ENCODE measurements at places on chromosomes 4 and X.

GRCh38 chrX:39826813-39827543 is 270.8 kb downstream of the BCOR start:
- no peak overlapping the region for H3K4me3 ChIP-seq
- H3K27me3 ChIP-seq: no peaks in the 10 kb centered on the region
- no peak for DNase-seq
- H3K27ac ChIP-seq: no peak overlapping the region

- no peaks in the 10 kb centered on the region for H3K27me3 ChIP-seq
- H3K36me3 ChIP-seq: no peaks in the 10 kb centered on the region
- DNase-seq: no peak
Measured at GRCh38 chrX:9184211-9184610, 150.3 kb upstream of the FAM9B start.

- no peaks in the 10 kb centered on the region for H3K4me1 ChIP-seq
- H3K27me3 ChIP-seq: no peaks in the 10 kb centered on the region
- H3K36me3 ChIP-seq: no peaks in the 10 kb centered on the region
- no peak overlapping the region for H3K27ac ChIP-seq
- H3K4me3 ChIP-seq: no peak overlapping the region
Measured at GRCh38 chr4:120915336-120915735, 7.2 kb downstream of the PRDM5 start.

DNA sequence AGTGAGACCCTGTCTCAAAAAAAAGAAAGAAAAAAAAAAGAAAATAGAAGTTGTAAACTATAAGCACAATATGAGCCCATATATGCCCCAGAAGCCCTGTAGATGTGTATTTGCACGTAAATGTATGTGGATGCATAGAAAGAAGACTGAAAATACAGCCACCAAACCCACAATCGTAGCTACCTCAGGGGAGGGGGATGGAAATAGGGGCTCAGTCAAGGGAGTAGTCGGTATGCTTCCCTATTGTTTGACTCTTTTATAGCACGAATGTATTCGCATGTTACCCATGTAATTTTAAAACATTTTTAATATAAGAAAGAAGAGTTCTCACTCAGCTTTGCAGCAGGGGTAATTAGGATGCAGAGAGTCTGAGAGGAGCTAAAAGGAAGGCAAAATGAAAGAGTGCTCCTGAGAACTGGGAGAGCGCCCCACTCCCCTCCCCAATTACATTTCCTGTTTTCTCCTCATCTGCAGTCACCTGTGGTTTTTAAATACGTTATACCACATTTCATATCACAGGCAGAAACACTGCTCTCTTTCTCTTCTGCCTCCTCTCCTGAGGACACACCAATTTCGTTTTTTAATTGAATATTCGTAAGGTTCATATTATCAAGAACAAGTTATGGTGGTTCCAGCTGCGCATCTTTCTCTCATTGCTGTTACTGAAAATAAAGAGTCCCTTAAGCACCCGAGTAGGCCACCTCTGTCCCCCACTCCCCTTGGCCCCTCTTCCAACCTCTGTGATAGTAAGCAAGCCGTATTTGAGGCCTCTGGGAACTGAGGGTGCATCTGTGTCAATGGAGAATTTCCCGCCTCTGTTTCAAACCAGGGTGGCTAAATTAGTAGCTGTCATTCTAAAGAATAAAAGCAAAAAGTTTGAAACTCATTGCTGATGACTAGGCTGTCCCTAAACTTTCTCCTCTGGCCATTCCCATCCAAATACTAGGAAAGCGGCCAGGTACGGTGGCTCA is 10.7 kb downstream of the SEPTIN6 start:
- DNase-seq: no peak
- H3K4me3 ChIP-seq: no peak overlapping the region
- H3K27ac ChIP-seq: no peak overlapping the region
- H3K36me3 ChIP-seq: no peaks in the 10 kb centered on the region
- no peaks in the 10 kb centered on the region for H3K4me1 ChIP-seq

GRCh38 chrX:20693078-20693477 is 426.4 kb upstream of the RPS6KA3 start:
- H3K4me3 ChIP-seq: no peak overlapping the region
- no peak overlapping the region for H3K27ac ChIP-seq
- no peaks in the 10 kb centered on the region for H3K27me3 ChIP-seq
- no peaks in the 10 kb centered on the region for H3K4me1 ChIP-seq

DNA sequence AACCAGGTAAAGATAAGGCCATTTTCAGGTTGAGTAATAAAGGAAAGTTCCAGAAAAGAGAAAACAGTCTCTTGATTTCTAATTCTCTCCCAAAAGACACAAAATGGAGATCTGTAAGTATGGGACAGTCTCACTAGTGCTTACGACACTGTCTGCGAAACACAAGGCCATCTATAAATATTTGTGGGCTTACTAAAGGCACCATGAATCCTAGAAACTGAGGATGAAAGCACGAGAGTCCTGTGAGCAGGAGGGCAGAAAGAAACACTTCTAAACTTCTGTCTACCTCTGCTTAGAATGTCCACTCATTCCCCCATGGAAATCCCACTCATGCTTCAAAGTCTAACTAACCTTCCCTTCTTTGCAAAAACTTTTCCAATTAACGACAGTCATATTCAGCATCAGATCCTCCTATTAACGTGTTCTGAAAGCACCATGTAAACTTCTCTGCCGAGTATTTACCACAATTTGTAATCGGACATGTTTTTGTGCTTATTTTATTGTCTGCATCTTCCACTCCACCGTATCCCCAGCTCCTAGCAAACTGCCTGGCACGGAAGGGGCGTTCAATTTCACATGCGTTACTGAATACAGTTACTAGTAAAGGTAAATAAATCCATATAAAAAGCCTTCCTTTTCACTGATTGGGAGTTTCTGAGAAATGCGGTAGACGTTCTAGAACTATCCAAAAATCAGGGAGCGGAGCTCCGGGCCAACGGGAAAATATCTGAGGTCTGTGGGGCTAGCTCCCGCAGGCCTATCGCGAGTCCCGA is 665 bp downstream of the PSMD10 start:
- peak overlapping the region; percentile 58 for H3K27ac ChIP-seq
- no peaks in the 10 kb centered on the region for H3K27me3 ChIP-seq
- DNase-seq: no peak
- peak overlapping the region; percentile 60 for H3K4me3 ChIP-seq
- H3K4me1 ChIP-seq: no peaks in the 10 kb centered on the region
- H3K36me3 ChIP-seq: peaks cover 28% of the 10 kb centered on the region

DNA sequence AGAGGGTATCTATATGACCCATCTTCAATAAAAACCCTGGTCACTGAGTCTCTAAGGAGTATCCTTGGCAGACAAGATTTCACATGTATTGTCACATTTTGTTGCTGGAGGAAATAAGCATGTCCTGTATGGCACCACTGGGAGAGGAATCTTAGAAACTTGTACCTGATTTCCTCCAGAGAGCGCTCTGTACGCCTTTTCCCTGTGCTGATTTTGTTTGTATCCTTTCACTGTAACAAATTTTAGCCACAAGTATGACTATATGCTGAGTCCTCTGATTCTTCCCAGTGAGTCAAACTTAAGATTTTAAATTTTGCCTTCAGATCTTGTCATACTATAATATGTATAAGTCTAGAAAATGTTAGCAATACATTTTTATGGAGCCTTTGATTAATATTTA is 102.8 kb downstream of the ITIH6 start:
- no peaks in the 10 kb centered on the region for H3K4me1 ChIP-seq
- no peaks in the 10 kb centered on the region for H3K36me3 ChIP-seq
- H3K27ac ChIP-seq: no peak overlapping the region

DNA sequence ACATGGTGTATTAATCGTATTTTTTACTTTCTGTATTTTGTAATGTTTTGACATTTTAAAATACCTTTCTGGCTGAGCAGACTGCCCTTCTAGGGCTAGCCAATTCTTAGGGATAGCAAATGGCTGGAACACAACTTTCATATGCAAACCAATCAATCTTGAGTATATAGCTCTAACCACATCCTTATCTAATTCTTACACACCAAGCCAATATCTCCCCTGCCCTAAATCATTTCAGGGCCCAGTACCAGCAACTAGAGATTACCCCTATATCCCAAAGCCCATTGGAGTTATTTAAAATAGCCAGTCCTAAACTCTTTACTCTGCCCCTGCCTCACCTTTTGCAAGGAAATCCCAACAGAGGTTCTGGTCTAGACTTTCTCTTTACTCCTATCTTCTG is 58.3 kb downstream of the INTS12 start:
- no peak overlapping the region for H3K27ac ChIP-seq
- H3K27me3 ChIP-seq: no peaks in the 10 kb centered on the region
- H3K4me1 ChIP-seq: no peaks in the 10 kb centered on the region

GRCh38 chr4:83356899-83357661 is 22.4 kb upstream of the HPSE start:
- H3K27me3 ChIP-seq: no peaks in the 10 kb centered on the region
- DNase-seq: no peak
- peaks cover 26% of the 10 kb centered on the region for H3K4me1 ChIP-seq
- H3K27ac ChIP-seq: peak overlapping the region; percentile 73

- H3K4me3 ChIP-seq: no peak overlapping the region
- H3K27ac ChIP-seq: no peak overlapping the region
- no peak for DNase-seq
- H3K4me1 ChIP-seq: no peaks in the 10 kb centered on the region
Measured at GRCh38 chr4:1072830-1073446, 40.4 kb downstream of the RNF212 start.

GRCh38 chr4:107133965-107134653 is 98.0 kb upstream of the DKK2 start:
- H3K4me3 ChIP-seq: no peak overlapping the region
- no peaks in the 10 kb centered on the region for H3K27me3 ChIP-seq
- no peaks in the 10 kb centered on the region for H3K36me3 ChIP-seq
- no peaks in the 10 kb centered on the region for H3K4me1 ChIP-seq
- DNase-seq: no peak
